Thymus (tissue), 14 donors: ENCODE measurements at places on chromosomes 6 and 20. TPM values are rescaled to one million over a fixed set of nuclear protein-coding genes. Genes with fewer than 3 reads are reported as not detected.

GRCh38 chr6:44235269-44235668 is 11.6 kb upstream of the HSP90AB1 start:
- no peak overlapping the region for H3K27ac ChIP-seq
- peaks cover 8% of the 10 kb centered on the region for H3K4me1 ChIP-seq
- no peak for DNase-seq
- peaks cover 46% of the 10 kb centered on the region for H3K36me3 ChIP-seq

DNA sequence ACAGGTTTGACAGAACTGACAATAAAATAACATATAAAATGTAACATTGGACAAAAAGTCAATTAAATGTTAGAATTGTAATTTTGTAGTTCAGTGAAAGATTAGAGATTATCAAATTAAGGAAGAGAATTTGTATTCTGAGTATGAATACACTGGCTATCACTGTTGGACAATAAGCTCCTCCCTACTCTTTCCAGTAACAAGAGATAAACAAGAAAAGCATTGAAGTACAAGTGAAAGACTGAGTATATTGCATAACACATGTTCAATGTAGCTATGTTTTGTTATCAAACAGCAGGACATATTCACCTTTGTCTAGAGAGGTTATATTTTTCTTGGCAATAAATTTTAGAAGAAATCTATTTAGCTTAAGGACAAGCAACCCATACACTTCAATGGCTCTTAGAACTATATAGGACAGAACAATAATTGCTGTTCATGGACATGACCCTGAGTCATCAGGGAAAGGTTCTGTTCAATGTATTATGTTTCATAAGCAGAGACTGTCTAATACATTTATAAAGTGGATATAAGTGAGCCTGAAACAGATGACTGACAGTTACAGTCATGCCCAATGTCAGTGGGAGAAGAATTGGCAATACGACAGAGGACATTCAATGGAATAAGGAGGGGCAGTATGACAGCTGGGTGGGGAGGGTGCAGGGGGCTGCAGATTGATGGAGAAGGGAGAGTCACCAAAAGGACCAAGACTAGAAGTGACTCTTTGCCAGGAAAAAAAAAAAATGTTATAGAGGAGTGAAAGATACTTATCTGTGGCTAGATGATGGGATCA is 520.4 kb downstream of the FRK start:
- no peak overlapping the region for H3K27ac ChIP-seq
- H3K4me1 ChIP-seq = no peaks in the 10 kb centered on the region
- no peaks in the 10 kb centered on the region for H3K36me3 ChIP-seq
- DNase-seq = no peak
- H3K4me3 ChIP-seq = no peak overlapping the region

- no peak overlapping the region for H3K4me3 ChIP-seq
- peak; percentile 26 for DNase-seq
- H3K27me3 ChIP-seq = peaks cover 39% of the 10 kb centered on the region
- no peaks in the 10 kb centered on the region for H3K4me1 ChIP-seq
- H3K27ac ChIP-seq = no peak overlapping the region
- H3K36me3 ChIP-seq = no peaks in the 10 kb centered on the region
These were observed 75.7 kb upstream of the FOXP4 start for GRCh38 chr6:41470331-41471063.

The PCSK2 gene
- total RNA-seq = 0.05 TPM

GRCh38 chr20:63702751-63703470 is 4.9 kb downstream of the ARFRP1 start:
- no peak for DNase-seq
- no peak overlapping the region for H3K27ac ChIP-seq
- H3K36me3 ChIP-seq = peaks cover 42% of the 10 kb centered on the region
- no peak overlapping the region for H3K4me3 ChIP-seq

DNA sequence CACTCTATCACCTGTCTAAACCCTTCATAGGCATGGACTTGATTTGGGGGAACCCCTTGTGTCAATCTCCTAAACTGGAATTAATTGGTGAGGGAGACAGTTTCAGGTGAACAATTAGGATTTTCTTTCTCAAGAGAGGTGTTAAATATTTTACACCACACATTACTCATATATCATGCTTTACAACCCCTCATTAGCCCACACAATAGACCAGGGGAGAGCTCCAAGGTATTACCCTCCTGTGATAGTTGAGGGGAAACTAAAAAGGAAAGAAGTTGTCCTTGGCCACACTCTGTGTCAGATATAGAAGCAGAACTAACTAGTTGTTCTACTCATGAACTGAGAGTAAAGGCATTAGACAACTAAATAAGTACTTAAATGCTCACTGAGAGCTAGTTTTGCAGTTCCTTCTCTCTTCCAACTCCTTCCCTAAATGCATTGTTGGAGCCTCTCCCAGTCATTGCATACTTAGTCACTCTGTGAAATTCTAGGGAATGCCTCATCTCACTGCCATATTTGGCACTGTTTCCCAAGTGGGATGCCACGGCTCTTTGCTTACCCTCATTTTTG is 183.7 kb upstream of the CEP162 start:
- H3K4me3 ChIP-seq = no peak overlapping the region
- H3K36me3 ChIP-seq = no peaks in the 10 kb centered on the region
- no peaks in the 10 kb centered on the region for H3K27me3 ChIP-seq

The CD93 gene
- total RNA-seq = 19.8 TPM

GRCh38 chr20:53718142-53719021 is 124.7 kb upstream of the ZNF217 start:
- H3K27ac ChIP-seq = no peak overlapping the region
- H3K4me1 ChIP-seq = no peaks in the 10 kb centered on the region
- no peaks in the 10 kb centered on the region for H3K27me3 ChIP-seq
- H3K4me3 ChIP-seq = no peak overlapping the region
- DNase-seq = no peak

The TNFRSF21 gene
- total RNA-seq = 10.7 TPM

DNA sequence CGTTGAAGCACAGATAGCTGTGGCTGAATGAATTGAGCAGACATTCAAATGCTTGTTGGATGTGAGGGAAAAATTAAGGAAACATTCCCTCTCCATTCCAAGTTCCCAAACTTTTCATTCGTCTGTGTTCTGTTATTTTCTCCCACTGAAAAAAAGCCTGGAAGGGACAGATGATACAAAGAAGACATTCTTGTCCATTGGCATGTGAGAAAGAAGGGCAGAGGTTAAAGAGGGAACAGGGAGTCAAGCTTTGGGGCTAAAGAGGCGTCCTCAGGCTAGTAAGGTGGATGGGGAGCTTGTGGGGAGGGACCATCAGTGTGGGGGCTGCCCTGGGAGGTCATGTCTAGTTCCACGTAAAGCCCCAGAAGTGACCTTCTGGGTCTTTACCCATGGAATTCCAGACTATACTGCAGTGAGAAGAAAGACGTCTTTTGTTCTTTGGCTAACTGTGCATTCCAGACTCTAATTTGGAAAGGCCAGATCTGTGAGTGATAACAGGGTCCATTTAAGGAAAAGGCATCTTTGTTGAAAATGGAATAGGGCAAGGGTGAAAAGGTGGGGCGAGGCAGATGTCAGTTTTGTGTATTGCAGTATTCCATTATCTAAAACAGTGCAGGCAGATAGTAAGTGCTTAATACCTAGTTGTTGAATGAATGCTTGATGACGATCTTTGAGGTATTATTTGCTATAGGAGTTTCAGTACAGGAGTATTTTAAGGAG is 117.5 kb downstream of the SOX4 start:
- DNase-seq = no peak
- no peak overlapping the region for H3K27ac ChIP-seq
- H3K4me1 ChIP-seq = peaks cover 8% of the 10 kb centered on the region
- H3K36me3 ChIP-seq = no peaks in the 10 kb centered on the region

GRCh38 chr20:62027116-62027515 is 38.6 kb downstream of the TAF4 start:
- no peak overlapping the region for H3K27ac ChIP-seq
- no peak for DNase-seq
- peaks cover 37% of the 10 kb centered on the region for H3K4me1 ChIP-seq
- no peaks in the 10 kb centered on the region for H3K36me3 ChIP-seq

GRCh38 chr6:17995414-17995813 is 8.0 kb upstream of the KIF13A start:
- no peaks in the 10 kb centered on the region for H3K36me3 ChIP-seq
- H3K27ac ChIP-seq = no peak overlapping the region
- H3K4me3 ChIP-seq = no peak overlapping the region
- H3K4me1 ChIP-seq = no peaks in the 10 kb centered on the region
- no peak for DNase-seq

- no peak overlapping the region for H3K27ac ChIP-seq
- DNase-seq = no peak
- peaks cover 8% of the 10 kb centered on the region for H3K36me3 ChIP-seq
- no peak overlapping the region for H3K4me3 ChIP-seq
These were observed 50.1 kb downstream of the TRERF1 start for GRCh38 chr6:42401613-42401951.
